ENCODE measurements at places on chromosomes 16 and 17. TPM values are rescaled to one million over a fixed set of nuclear protein-coding genes. Genes with fewer than 3 reads are reported as not detected.

The SOCS3 gene
- 76.9 TPM for total RNA-seq

DNA sequence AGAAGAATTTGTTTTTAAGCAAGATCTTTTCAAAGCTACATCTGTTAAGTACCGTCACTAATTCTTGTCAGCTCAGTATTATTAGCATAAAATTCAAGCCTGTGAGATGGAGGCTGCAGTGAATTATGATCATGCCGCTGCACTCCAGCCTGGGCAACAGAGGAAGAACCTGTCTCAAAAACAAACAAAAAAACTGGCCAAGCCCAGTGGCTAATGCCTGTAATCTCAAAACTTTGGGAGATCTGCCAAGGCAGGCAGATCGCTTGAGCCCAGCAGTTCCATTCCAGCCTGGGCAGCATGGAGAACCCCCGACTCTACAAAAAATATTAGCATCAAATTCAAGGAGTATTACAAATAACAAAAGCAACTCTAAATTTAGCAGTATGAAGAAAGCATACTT is 88.0 kb downstream of the STXBP4 start:
- no peaks in the 10 kb centered on the region for H3K27me3 ChIP-seq
- no peaks in the 10 kb centered on the region for H3K4me1 ChIP-seq
- no peak for DNase-seq
- H3K27ac ChIP-seq: no peak overlapping the region
- H3K4me3 ChIP-seq: no peak overlapping the region

- H3K4me3 ChIP-seq: no peak overlapping the region
- H3K27me3 ChIP-seq: no peaks in the 10 kb centered on the region
- H3K27ac ChIP-seq: no peak overlapping the region
- no peak for DNase-seq
These were observed 432.6 kb downstream of the TOX3 start for GRCh38 chr16:52114379-52114778.

The CHMP6 gene
- 33.9 TPM for total RNA-seq

The TEX19 gene
- not detected for total RNA-seq

GRCh38 chr16:22192261-22193062 is 13.6 kb upstream of the EEF2K start:
- peaks cover 29% of the 10 kb centered on the region for H3K4me1 ChIP-seq
- peak; percentile 90 for DNase-seq
- H3K4me3 ChIP-seq: peak overlapping the region; percentile 69
- H3K27ac ChIP-seq: peak overlapping the region; percentile 99

- H3K4me3 ChIP-seq: no peak overlapping the region
- DNase-seq: no peak
- H3K36me3 ChIP-seq: peaks cover 70% of the 10 kb centered on the region
- no peak overlapping the region for H3K27ac ChIP-seq
- H3K27me3 ChIP-seq: no peaks in the 10 kb centered on the region
- no peaks in the 10 kb centered on the region for H3K4me1 ChIP-seq
These were observed 14.4 kb downstream of the ZNF500 start for GRCh38 chr16:4752351-4753100.

GRCh38 chr16:49940464-49941224 is 84.4 kb upstream of the CNEP1R1 start:
- H3K4me1 ChIP-seq: no peaks in the 10 kb centered on the region
- H3K27me3 ChIP-seq: no peaks in the 10 kb centered on the region
- DNase-seq: no peak
- no peak overlapping the region for H3K4me3 ChIP-seq

The HEATR9 gene
- total RNA-seq: 0.92 TPM

GRCh38 chr17:41730479-41730878 is 4.0 kb downstream of the HAP1 start:
- H3K4me3 ChIP-seq: no peak overlapping the region
- no peak for DNase-seq
- no peak overlapping the region for H3K27ac ChIP-seq
- peaks cover 10% of the 10 kb centered on the region for H3K4me1 ChIP-seq

The CLDN7 gene
- total RNA-seq: 3.6 TPM

DNA sequence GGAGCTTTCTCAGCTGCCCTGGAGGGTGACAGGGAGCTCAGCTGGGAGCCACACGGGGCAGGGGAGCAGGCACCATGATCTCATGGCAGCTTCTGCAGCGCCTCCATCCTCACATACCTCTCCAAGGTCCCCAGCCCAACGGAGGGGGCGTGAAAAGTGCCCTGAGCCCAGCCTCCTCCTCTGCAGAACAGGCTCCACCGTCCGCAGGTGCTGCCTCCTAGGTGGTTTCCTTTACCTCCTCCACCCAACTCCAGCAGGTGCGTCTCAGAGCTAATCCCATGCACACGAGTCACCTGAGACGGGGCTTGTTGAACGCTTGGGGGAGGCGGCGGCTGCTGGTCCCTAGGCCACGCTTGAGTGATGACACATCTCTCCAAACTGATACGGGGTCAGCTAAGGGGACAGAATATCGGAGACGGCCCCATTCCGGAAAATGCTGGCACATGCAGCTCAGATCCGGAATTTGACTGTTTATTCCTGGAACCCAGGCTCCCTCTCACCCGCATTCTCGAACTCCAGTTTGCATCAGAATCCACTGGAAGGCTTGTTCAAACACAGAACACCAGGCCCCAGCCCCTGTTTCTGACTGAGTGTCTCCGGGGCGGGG is 387 bp upstream of the SLC38A8 start:
- H3K36me3 ChIP-seq: peaks cover 11% of the 10 kb centered on the region
- peaks cover 18% of the 10 kb centered on the region for H3K27me3 ChIP-seq
- peaks cover 6% of the 10 kb centered on the region for H3K4me1 ChIP-seq
- no peak overlapping the region for H3K27ac ChIP-seq
- peak; percentile 66 for DNase-seq

The METRNL gene
- 51.2 TPM for total RNA-seq

DNA sequence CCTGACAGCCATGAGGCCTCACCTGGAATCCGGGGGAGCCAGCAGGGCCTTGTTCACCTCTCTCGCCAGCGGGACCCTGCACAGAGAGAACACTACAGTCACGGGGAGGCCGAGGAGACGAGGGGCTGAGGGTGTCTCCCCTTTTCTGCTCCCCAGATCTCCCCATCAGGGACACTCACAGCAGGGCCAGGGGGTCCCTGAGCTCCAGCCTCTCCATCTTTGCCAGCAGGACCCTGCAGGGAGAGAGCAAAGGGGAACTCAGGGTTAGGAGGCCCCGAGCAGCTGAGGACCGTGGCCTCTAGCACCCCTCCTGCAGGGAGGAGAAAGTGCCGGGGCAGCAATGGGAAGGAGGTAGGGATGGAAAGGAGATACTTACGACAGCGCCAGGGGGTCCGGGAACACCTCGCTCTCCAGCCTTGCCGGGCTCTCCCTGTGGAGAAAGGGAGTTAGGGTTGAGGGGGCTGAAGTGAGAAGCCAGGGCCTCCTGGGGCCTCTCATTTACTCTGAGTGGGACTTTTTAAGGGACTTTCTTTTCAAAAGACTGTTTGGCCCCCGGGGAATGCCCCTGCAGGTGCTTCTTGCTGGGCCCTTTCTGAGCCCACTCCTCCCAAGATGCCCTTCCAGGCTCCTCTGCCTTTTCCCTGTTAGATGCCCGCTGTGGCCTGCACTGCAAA is 8.7 kb downstream of the COL1A1 start:
- H3K27me3 ChIP-seq: no peaks in the 10 kb centered on the region
- DNase-seq: no peak
- peaks cover 12% of the 10 kb centered on the region for H3K4me1 ChIP-seq

The PRAC2 gene
- total RNA-seq: not detected

GRCh38 chr16:4328782-4329775 is 13.2 kb downstream of the GLIS2 start:
- H3K4me3 ChIP-seq: no peak overlapping the region
- peaks cover 65% of the 10 kb centered on the region for H3K4me1 ChIP-seq
- peaks cover 25% of the 10 kb centered on the region for H3K27me3 ChIP-seq
- peak overlapping the region; percentile 53 for H3K27ac ChIP-seq
- no peaks in the 10 kb centered on the region for H3K36me3 ChIP-seq

- DNase-seq: peak; percentile 73
- H3K27ac ChIP-seq: no peak overlapping the region
- H3K27me3 ChIP-seq: no peaks in the 10 kb centered on the region
- H3K4me3 ChIP-seq: no peak overlapping the region
- H3K4me1 ChIP-seq: peaks cover 38% of the 10 kb centered on the region
These were observed 4.0 kb upstream of the PERCC1 start for GRCh38 chr16:1426734-1427471.

DNA sequence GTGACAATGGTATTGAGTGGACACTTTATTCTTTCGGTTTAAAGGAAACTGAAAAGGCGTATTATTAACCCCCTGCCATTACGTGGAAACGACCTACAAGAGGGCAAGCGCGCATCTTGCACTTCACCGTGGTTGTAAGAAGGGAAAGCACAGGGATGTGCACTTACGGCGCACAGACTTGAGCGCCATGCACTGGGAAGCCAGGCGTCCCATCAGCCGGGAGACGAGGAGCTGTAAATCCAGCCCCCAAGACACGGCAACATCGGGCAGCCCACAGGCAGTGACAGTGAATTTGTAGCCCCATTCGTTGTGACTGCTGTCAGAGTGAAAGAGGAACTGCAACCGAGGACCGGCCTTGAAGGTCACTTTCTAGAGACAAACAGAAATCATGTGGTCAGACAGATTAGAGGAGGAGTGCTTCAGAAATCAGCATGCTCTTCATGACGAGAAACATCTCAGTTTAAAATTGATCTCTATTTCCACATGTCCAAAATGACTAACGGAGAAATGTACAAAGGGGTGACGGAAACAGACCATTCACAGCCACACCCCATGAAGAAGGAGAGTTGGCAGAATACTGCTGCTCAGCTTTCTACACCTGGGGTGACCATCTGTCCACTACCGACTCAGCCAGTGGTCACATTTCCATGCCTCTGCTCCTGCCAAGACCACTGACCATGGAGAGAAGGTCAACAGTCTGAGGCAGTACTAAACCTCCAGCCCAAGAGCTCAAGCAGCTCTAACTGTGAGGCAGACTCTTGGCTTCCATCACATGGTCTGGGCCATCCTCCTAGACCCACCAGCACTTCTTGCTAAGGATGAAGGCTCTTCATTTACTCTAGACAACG is 68.6 kb downstream of the ZZEF1 start:
- no peaks in the 10 kb centered on the region for H3K27me3 ChIP-seq
- DNase-seq: peak; percentile 73
- H3K4me1 ChIP-seq: peaks cover 15% of the 10 kb centered on the region
- no peak overlapping the region for H3K4me3 ChIP-seq

The ATP2A1 gene
- not detected for total RNA-seq

The LLGL2 gene
- total RNA-seq: 92.3 TPM

DNA sequence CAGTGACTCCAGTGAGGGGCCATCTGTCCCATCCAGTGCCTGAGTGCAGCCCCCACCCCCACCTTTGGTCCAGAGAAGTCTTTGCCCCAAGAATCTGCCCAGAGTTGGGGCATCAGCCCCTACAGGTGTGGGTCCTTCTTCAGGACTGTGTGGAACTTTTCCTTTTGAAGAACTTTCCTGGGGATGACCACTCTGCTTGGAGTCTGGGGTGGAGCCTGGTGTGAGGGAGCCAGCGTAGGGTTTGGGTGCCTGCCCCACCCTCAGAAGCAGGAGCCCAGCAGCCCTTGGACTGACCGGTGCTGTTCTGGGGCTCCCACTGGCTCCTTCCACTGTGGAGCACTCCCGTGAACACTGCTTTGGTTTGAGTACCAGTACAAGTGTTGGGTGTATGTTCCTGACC is 19.3 kb downstream of the MPRIP start:
- H3K4me3 ChIP-seq: no peak overlapping the region
- DNase-seq: peak; percentile 18
- H3K4me1 ChIP-seq: peaks cover 44% of the 10 kb centered on the region
- no peak overlapping the region for H3K27ac ChIP-seq

- no peak overlapping the region for H3K27ac ChIP-seq
- DNase-seq: no peak
- H3K4me3 ChIP-seq: peak overlapping the region; percentile 72
- H3K4me1 ChIP-seq: peaks cover 3% of the 10 kb centered on the region
- H3K27me3 ChIP-seq: peaks cover 12% of the 10 kb centered on the region
- no peaks in the 10 kb centered on the region for H3K36me3 ChIP-seq
These were observed 26.3 kb downstream of the FOXL1 start for GRCh38 chr16:86604436-86605193.

The BCO1 gene
- not detected for total RNA-seq

The MYL11 gene
- not detected for total RNA-seq

- H3K36me3 ChIP-seq: peaks cover 9% of the 10 kb centered on the region
- no peak overlapping the region for H3K27ac ChIP-seq
- H3K4me1 ChIP-seq: peaks cover 57% of the 10 kb centered on the region
- H3K4me3 ChIP-seq: no peak overlapping the region
These were observed 12.9 kb downstream of the BANP start for GRCh38 chr16:87964049-87964659.

- H3K4me1 ChIP-seq: no peaks in the 10 kb centered on the region
- no peak for DNase-seq
- no peak overlapping the region for H3K27ac ChIP-seq
- no peak overlapping the region for H3K4me3 ChIP-seq
- H3K27me3 ChIP-seq: no peaks in the 10 kb centered on the region
These were observed 309.7 kb downstream of the MAP2K6 start for GRCh38 chr17:69724238-69724637.

- no peaks in the 10 kb centered on the region for H3K27me3 ChIP-seq
- peak overlapping the region; percentile 80 for H3K27ac ChIP-seq
- DNase-seq: peak; percentile 99
- peak overlapping the region; percentile 14 for H3K4me3 ChIP-seq
- H3K36me3 ChIP-seq: no peaks in the 10 kb centered on the region
These were observed 5.8 kb upstream of the C17orf99 start for GRCh38 chr17:78140169-78141051.

The HAP1 gene
- total RNA-seq: 1.7 TPM

The TCAP gene
- total RNA-seq: 1.5 TPM

DNA sequence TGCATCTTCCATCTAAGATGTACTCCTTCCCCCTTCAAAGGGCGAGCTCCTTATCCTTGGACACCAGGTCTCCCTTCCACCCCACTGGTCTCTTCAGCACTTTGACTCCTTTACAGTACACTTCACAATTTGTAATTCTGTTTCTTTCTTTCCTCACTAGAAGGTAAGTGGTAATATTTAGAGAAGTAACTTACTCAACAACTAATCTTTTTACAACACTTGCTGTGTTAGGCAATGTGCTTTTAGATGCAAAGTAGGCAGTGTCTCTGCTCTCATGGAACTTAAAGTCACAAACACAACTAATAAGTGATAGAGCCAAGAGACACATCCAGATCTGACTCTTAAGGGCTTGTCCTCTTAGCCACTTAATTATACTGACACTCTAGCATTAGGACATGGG is 6.4 kb downstream of the SIAH1 start:
- peak overlapping the region; percentile 61 for H3K27ac ChIP-seq
- no peak overlapping the region for H3K4me3 ChIP-seq
- peaks cover 100% of the 10 kb centered on the region for H3K4me1 ChIP-seq
- no peaks in the 10 kb centered on the region for H3K27me3 ChIP-seq
- no peak for DNase-seq
- no peaks in the 10 kb centered on the region for H3K36me3 ChIP-seq

The USP43 gene
- 0.25 TPM for total RNA-seq

The RRN3 gene
- total RNA-seq: 32.1 TPM

The SP2 gene
- total RNA-seq: 15.5 TPM

The CPHXL2 gene
- total RNA-seq: not detected

The ATP2C2 gene
- total RNA-seq: 1.5 TPM

The OR2C1 gene
- not detected for total RNA-seq

GRCh38 chr17:7559320-7560171 is 996 bp downstream of the TNFSF13 start:
- H3K36me3 ChIP-seq: peaks cover 15% of the 10 kb centered on the region
- H3K27me3 ChIP-seq: no peaks in the 10 kb centered on the region
- peak overlapping the region; percentile 95 for H3K27ac ChIP-seq
- peaks cover 86% of the 10 kb centered on the region for H3K4me1 ChIP-seq
- no peak for DNase-seq
- peak overlapping the region; percentile 24 for H3K4me3 ChIP-seq

The PRAC1 gene
- not detected for total RNA-seq

All from spleen (tissue), 13 donors.